ENCODE measurements at places on chromosomes 3 and 15.
A peak's percentile ranks its signal among the peaks of the same experiment; 100 is the strongest.

GRCh38 chr15:92400573-92400972 is 6.9 kb downstream of the ST8SIA2 start:
- no peak for DNase-seq

GRCh38 chr3:134931045-134931785 is 136.2 kb downstream of the EPHB1 start:
- DNase-seq: peak; percentile 2

DNA sequence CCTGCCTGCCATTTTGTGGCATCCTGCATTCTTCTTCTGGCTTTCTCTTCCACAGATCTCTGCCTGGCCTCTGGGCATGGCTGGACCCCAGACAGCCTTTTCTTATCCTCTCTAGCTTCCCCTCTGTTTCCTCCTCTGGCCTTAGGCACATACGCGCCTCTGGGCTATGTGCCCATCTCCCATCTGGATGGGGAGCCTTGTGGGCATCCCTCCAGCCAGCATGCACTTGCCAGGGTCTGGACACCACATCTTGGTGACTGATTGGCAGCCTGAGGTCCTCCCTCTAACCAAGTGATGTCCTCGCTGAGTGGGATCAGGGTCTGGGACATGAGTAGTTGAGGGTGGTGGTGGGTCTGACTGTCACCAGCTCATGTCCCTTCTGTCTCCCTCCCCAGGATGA is 12.8 kb downstream of the PLEKHO2 start:
- no peak for DNase-seq

GRCh38 chr3:58955308-58955707 is 94.5 kb downstream of the CFAP20DC start:
- DNase-seq: peak; percentile 60

DNA sequence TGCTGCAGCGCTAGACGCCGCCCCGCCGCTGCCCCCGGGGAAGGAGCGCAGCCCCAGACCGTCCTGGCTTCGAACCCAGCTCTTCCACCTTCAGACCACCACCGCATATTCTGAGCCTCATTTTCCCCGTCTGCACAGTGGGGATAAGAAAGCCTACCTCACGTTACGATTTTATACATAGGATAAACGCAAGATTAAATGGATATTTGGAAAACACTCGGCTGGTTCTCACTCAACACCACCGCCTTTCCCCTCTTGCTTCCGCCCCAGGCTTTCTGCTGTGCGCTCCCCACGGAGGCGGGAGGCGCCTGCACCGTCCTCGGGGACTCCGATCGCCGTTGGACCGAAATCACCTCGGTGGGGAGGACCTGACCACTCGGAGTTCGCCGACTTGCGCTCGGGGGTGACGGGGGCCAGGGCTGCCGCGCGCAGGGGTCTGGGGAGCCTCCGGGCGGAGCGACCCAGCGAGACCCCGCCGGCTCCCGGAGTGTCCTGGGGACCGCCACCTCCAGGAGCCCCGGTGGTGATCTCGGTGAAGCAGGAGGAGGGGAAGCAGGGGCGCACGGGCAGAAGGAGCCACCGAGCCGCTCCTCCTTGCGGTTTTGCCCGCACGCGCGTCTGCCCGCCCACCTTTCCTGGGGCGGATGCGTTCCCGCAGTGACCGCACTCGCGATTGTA is 4.0 kb downstream of the FBXL22 start:
- DNase-seq: peak; percentile 18

GRCh38 chr3:43816372-43816771 is 125.6 kb downstream of the ABHD5 start:
- no peak for DNase-seq

GRCh38 chr3:84893211-84893610 is 65.6 kb upstream of the CADM2 start:
- DNase-seq: no peak

Data from mesendoderm (in vitro differentiated cells).